Activated naive CD4-positive, alpha-beta T cell treated with Interleukin-2 at 50 U/mL for 16 hours (primary cell): ENCODE measurements at places on chromosomes 3 and 15.

GRCh38 chr15:58932710-58933280 lies 684 bp downstream of the SLTM start:
- no peak for DNase-seq

- DNase-seq: peak; percentile 27
These were observed 65.7 kb downstream of the TMCC1 start for GRCh38 chr3:129827765-129828164.

DNA sequence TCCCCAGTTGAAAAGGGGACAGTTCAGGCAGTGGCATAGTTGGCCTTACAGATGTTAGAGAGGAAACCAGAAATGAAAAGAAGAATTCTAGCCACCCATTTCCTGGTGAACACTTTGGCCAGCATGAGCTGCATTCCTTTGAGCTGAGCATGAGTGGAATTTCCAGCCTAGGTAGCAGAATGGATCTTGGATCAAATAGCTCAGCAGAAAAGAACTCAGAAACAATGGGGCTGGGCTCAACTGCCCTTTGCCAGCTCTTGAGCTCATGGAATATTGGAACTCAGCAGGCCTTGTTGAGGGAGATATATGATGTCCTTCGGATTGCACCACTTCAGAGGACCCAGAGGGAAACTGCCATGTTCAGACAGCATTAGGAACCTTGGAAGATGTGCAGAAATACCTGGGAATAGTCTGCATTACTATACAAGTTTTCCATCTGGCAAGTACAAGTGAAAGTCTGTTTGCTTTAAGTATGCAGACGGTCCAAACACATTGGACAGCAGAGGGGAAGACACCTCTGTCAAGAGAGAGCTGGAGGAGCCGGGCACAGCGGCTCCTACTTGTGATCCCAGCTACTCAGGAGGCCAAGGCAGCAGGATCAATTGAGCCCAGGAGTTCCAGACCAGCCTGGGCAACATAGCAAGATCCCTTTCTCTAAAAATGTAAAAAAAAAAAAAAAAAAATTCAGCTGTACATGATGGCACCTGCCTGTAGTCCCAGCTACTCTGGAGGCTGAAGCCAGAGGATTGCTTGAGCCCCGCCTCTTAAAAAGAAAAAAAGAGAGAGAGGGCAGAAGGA lies 3.1 kb upstream of the CDV3 start:
- no peak for DNase-seq

- DNase-seq: no peak
These were observed 259.2 kb upstream of the TLE3 start for GRCh38 chr15:70356919-70357318.

DNA sequence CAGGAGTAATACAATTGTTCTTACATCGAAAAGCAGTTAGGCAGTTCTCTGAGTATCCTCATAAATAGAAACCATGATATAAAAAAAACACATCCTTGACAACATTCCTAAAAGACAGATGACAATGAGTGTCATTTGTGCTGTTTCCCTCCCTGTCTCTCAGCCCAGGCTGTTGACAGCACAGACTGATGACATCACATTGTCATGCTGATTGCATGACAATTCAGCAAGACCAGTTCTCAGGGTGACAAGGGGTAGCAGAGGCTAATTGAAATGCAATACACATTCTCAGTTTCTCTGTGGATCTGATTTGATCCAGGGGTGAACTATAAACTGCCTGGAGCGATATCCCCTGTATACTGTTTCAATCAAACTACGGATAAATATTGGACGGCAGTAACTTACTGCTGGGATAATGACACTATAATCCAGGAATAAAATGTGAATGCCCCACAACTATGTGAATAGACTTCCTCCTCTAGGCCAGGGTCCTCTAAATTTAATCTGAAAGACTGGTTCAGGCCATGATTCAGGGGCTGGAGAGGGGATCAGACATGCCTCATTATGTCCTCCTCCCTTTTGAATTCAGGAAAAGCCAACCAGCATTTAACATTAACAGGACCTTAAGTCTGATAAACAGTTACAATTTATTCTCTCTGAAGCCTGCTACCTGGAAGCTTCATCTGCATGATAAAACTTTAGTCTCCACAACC lies 16.7 kb upstream of the EIF1B start:
- no peak for DNase-seq

DNA sequence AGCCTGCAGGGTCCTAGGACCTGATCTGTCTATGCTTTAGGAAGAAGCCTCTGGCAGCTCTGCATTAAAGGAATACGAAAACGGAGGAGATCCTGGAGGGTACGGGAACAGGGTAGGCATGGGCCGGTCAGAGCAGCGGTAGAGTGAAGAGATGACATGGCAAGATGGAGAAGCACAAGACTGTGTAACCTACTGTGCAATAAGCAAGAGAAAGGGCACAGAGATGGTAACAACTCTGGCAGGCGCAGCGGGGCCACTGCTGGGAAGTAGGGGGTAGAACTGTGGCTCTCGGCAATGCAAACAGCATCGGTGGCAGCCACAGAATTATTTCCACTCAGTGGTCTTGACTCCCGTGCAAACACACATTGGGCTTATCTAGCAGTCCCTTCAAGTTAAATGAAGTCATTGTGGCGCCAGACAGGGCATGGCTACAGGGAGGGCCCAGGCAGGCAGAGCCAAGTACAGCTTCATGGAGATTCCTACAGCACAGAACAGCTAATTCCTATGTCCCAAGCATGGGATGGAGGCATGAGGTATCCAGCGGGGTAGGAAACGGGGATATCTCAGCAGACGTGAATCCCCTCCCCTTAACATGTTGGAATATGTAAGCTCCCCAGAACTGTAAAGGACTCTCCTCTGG lies 28.8 kb downstream of the WHAMM start:
- no peak for DNase-seq

DNA sequence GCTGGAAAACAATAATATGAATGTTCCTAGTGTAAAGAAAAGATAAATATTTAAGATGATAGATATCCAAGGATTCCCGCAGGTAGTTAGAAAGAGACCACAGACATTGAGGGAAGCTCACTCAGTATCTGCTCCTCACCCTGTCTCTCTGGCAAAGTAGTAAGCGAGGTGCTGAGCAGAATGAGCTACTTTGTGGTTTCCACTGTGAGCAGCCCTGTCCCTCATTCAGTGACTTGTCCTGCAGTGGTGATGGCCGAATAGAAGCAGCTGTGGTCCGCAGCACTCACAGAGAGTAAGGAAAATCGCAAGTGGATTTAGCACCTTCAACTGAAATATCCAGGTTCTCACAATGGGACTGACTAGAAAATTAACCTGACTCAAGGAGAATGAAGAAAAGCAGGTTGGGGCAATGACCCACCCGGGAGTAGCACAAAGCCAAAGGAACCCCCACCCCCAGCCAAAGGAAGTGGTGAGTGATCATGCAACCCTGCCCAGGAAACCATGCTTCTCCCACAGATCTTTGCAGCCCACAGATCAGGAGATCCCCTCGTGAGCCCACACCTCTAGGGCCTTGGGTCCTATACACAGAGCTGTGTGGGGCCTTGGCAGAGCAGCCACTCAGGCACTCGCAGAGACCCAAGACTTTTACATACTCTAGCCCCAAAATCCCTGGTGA lies 21.8 kb upstream of the SLC25A38 start:
- DNase-seq: peak; percentile 60

DNA sequence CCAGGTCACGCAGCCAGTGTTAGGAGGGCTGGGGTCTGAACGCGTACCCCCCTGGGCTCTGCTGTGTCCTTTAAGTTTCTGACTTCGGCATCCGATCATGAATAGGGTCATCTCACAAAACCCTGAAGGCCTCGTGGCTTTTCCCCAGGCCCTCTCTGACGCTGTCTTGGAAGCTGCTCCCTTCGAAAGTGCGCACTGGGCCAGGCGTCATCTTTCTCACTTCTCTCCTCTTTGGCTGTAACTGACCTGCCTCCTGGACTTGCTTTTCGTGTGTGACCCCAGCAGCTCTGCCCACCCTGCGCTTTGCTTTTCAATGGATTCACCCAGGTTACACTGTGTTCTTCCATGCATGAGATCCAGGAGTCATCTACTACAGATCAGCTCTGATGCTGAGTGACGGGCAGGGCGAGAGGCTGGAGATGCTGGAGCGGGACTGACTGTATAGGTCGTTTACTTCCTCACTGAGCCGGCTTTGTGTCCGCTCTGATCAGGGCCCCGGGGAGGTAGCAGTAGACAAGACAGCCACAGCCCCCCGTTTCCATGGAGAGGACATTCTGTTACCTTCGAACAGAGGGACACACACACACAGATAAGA lies 45.0 kb upstream of the PCSK6 start:
- DNase-seq: no peak

DNA sequence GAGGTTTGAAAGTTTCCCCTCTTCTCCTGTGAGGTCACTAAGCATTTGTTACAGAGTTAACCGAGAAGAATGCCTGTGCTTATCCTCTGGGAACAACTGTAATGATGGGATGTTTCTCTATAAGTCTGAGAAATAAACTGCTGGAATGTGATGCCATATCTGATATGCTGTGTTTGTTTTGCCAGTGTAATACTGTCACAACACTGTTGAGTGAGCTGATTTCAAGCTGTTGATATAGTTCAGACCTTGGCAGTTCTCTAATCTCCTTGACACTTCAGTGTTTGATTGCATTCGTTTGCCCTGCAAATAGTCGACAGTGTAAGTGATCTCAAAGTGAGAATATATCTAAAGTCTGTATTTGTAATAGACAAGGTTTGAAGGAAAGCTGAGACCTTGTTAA lies 73.3 kb downstream of the PTPRG start:
- DNase-seq: no peak

GRCh38 chr3:64354221-64354620 lies 129.0 kb upstream of the PRICKLE2 start:
- DNase-seq: no peak

GRCh38 chr3:95036526-95037021 lies 973.7 kb downstream of the NSUN3 start:
- no peak for DNase-seq

DNA sequence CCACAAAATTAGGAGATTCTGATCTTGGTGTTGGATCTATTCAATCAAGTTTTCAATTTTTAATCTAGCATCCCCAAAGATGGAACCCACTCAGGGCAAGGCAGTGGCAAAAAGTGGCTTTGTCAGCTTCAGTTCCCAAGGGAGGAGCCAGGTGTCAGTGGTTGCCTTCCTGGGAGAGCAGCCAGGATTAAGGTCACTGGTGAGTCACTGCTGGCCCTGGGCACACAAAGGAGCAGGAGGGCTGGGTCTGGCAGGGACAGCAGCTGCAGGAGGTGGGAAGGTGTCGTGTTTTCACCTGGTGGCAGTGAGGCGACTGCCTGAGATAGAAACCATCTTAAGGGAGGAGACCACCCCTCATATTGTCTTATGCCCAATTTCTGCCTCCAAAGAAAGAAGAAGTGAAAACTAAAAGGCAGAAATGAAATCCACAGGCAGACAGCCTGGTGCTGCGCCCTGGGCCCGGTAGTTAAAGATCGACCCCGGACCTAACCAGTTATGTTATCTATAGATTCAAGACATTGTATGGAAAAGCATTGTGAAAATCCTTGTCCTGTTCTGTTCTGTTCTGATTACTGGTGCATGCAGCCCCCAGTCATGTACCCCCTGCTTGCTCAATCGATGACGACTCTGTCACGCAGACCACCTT lies 5.9 kb upstream of the KLHL25 start:
- no peak for DNase-seq

DNA sequence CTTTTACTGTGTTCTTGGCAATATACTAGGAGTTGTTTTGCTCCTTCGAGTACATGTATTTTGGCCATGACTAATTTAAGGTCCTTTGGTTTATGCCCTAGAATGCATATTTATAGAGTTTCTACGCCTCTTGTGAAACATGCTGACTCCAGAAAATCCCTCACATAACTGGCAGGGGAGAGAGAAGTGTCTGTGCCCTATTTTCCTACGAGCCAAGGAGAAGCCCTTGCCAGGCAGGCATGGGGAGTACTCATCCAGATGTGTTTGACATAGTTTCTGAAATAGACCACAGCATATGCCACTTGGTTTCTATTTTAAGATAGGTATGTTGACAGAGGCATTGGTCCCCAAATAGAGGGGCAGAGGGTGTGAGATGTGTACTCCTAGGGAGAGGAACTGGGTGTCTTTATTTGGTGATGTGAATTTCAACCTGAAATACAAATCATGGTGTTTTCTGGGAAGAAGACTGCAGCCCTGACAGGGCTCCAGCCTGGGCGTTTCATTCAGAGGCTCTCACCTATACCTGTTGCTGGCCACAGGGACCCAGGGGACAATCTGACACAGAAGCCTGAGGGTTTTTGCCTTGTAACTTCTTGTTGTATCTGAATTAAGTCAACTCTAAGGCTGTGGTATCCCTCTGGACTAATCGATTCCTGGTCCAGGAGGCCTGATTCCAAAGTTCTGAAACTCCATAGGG lies 267.8 kb upstream of the C2CD4B start:
- no peak for DNase-seq

GRCh38 chr3:107985496-107985895 lies 105.3 kb downstream of the CD47 start:
- peak; percentile 31 for DNase-seq

- DNase-seq: no peak
These were observed 49.5 kb downstream of the SLC25A26 start for GRCh38 chr3:66270288-66270687.

DNA sequence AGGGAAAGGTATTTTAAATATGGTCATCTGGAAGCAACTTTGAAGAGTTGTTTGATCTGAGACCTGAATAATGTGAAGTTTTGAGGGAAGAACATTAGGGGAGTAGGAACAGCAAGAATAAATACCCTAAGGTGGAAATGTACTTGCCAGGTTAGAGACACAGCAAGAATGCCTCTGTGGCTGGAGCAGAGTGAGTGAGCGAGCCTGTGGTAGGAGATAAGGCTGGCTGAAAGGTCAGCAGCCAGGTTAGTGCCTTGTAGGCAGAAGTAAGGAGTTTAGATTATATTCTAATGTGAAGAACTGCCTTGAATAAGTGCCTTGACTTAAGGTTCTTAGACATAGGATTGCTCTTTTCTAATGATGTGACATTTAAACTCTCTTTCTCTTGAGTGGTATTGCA lies 18.3 kb downstream of the LRRC49 start:
- DNase-seq: no peak

- no peak for DNase-seq
These were observed 55.4 kb upstream of the ARHGEF3 start for GRCh38 chr3:56857178-56857577.

DNA sequence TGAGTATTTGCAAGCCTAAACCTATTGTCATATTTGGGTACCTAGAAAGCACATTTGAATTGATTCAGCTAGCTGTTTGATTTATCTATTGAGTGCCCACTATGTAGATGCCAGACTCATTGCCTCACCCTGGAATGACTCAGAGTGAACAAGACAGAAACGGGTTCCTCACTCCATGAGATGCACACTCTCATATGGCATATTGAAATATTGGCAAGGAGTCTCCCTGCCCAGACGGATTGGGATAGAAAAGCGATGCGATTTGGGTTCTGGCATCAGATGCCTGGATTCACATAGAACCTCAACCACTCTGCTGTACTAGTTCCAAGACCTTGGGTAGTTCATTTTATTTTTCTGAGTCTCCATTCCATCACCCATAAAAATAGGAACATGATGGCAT lies 22.5 kb downstream of the LRRN1 start:
- no peak for DNase-seq

GRCh38 chr3:161026612-161027510 lies 78.3 kb downstream of the B3GALNT1 start:
- no peak for DNase-seq

GRCh38 chr15:58477170-58477569 lies 45.4 kb downstream of the LIPC start:
- no peak for DNase-seq
